ENCODE measurements at places on chromosomes 5 and 9.

- no peak for DNase-seq
Observed at GRCh38 chr9:91949392-91949945, 559 bp downstream of the ROR2 start.

DNA sequence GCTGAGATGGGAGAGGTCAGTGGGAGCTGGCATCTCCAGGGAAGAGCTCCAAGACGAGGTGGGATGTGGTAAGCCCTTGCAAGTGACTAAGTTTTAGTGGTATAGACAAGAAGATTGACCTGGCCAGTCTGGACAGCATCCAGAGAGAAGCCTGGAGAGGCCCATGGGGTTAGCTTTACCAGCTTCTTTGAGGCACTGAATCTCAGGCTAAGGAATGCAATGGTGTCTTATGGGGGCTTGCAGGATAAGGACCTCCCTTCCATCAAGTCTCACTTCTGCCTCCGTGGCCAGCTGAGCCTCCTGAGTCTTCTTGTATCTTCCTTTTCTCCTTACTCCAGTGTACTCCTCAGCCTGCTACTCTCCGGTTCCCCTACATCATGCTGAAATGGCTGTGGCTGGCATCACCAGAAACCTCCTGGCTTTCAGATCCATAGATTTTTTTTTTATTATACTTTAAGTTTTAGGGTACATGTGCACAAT lies 56.5 kb upstream of the JADE2 start:
- no peak for DNase-seq

- no peak for DNase-seq
Observed at GRCh38 chr5:147169901-147170300, 64.9 kb upstream of the STK32A start.

GRCh38 chr5:180136630-180137381 lies 65.2 kb upstream of the RNF130 start:
- no peak for DNase-seq

GRCh38 chr5:142866563-142867275 lies 96.5 kb downstream of the ARHGAP26 start:
- peak; percentile 75 for DNase-seq

DNA sequence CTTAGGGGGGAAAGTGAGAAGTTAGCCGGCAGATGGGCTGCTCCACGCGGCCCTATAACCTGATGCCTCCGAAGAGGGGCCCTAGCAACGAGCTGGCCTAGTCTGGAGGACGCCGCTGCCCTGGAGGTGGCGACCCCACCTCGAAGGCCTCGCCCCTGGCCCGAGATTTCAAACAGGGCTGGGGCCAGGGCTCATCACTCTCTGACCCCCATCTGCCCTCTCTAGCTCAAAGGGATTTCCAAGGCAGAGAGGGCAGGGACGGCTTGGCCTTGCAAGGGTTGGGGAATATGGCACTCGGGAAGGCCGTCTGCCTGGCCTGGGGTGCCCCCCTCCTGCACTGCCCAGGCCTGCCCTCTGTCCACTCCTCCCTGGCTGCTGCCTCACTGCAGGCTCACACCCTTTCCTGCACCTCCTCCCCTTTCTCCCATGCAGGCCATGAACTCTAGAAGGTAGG lies 25.5 kb upstream of the TIFAB start:
- DNase-seq: no peak

- no peak for DNase-seq
Observed at GRCh38 chr9:121893786-121894185, 199.3 kb downstream of the TTLL11 start.

- DNase-seq: no peak
Observed at GRCh38 chr5:172754596-172755356, 16.2 kb downstream of the DUSP1 start.

DNA sequence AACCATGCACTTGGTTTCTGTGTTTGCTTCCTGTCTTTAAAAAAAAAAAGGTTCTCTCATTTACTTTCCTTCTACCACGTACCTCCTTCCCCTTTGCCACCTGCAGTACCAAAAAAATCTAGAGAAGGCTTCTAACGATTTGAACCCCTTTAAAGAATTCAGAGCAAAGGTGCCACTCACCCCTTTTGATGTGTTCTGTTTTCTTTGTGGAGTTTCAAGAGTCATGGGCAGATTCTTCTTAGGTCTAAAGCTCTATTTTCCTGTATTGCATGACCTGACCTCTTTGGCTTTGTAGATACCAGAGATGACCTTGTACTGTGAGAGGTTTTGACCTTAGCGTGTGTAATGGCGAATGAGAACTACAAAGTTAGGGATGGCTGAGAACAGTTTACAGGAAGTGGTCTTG lies 29.0 kb downstream of the TXNDC8 start:
- no peak for DNase-seq

DNA sequence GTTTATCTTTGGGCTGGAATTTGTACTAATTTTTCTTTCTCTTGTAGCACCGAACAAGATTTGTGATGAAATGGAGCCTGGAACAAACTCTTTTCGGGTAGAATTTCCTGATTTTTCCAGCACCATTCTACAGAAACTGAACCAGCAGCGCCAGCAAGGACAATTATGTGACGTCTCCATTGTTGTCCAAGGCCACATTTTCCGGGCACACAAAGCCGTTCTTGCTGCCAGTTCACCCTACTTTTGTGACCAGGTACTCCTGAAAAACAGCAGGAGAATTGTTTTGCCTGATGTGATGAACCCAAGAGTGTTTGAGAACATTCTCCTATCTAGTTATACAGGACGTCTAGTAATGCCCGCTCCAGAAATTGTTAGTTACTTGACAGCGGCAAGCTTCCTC lies 27.6 kb downstream of the ZBTB43 start:
- DNase-seq: no peak

DNA sequence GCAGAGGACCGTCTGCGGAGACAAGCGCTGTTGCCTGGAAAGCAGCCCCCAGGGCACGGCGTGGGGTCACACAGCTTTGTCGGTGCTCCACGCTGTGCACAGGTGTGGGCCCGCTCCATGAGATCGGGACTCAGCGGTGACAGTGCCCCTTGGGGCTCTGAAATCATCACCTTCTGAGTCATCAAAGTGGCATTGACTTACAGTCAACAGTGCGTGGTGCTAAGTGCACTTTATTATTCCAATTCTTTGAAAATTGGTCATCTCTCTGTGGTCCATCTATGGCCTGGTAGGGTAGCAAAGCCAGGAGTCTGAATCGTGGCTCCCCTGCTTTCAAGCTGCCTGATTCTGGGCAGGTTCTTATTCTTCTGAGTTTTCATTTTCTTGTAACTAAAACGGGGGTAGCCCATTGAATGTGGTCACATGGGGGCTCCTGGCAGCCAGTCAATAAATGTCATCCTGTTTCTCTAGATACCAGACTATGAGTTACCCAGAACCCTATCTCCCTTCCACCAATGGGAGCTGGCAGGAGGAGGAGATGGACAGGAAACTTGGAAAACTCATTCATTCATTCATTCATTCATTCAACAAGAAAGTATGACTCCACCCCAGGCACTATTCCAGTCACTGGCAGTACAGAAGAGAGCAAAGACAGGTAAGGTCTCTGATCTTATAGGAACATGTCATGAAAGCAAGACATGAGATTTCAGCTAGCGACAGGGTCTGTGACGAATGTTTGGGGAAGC lies 20.3 kb upstream of the UNC5A start:
- no peak for DNase-seq

DNA sequence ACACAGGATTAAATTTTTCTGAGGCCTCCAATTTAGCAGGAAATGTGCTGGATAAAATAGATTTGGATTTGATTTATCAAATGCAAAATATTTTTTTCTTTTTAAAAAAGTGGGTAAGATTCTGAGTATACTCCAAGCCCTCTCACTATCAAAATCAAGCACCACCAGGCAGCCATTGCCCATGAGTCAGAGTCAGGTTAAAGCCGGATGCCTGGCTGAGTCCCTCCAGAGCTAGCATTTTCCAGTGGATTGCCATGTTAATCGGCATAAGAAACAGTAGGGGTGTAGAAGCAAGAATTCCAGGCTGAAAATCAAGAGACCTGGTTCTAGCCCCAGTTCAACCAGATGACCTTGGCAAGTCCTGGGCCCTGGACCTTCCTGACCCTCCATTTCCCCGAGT lies 85.3 kb downstream of the FAM114A2 start:
- no peak for DNase-seq

GRCh38 chr9:93077811-93078210 lies 18.2 kb upstream of the CARD19 start:
- DNase-seq: no peak

DNA sequence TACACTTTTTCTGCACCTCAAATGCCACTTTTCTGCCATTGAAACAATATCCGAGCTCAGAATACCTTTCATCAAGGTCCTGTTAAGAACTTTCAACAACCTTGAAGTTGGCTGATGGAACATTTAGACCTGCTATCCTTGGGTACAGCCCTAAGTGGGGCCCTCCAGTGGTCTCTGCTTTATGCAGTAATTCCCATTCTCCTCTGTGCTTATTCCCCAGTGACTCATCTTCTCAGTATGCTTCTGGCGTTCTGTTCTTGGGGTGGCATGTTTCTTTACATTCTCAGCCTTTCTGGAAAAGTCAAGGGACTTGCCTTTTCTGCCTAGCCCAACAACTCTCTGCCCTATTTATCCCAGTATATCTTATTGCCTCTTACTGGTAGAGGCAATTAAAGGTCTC lies 7.1 kb downstream of the ANP32B start:
- DNase-seq: no peak

GRCh38 chr5:1330847-1331831 lies 13.8 kb downstream of the CLPTM1L start:
- no peak for DNase-seq

DNA sequence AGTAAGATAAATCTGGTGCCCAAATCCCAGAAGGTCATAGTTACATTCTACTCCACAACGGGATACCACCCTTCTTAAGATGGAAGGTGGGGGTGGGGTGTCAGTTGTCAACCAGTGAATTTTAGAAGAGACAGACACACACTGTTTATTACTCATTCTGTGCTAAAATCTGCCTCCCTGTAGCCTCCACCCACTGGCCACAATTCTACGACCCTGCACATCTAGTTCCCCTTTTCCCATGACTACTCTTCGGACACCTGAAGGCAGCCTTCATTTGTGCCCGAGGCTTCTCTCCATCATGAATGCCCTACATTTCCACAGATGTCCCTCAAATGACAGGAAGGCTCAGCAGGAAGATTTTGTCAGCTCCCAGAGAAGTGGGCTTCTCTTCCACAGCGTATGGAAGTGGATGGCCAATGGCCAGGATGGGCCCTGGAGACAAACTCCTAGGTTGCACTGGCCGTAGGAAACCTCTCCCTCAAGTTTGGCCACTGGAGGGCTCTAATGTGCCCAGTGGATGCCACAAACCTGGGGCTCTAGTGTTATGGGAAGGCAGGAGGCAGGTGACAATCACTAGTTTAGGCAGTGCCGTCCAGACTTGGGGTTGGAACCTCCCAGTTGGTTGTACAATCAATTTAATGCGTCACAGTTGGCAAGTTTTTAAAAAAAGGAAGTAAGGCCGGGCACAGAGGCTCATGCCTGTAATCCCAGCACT lies 46.6 kb downstream of the PTPN3 start:
- peak; percentile 6 for DNase-seq

DNA sequence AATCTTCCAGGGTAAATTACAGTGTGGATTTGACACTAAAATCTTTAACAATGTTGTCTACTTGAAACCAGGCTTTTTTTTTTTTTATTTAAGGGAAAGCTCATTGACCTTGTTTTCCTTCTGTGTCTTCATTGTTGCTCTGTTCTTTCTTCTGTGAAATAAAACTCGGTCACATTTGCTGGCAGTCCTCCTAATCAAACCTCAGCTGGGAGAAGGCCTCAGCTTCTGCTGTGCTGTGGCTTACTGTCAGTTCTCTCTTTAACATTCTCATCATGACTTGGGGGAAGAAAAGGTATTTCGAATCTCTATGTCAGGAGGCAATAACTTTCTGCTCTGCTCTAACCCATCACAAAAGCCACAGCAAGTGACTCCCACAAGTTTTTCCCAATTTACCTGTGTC lies 268.9 kb downstream of the ZNF608 start:
- DNase-seq: no peak

- DNase-seq: no peak
Observed at GRCh38 chr5:87536365-87536764, 123.6 kb upstream of the CCNH start.

- DNase-seq: no peak
Observed at GRCh38 chr9:135346438-135347050, 133.0 kb upstream of the PPP1R26 start.

- no peak for DNase-seq
Observed at GRCh38 chr5:43802651-43803050, 199.7 kb downstream of the NNT start.

GRCh38 chr5:103256178-103256577 lies 2.4 kb upstream of the MACIR start:
- DNase-seq: no peak

GRCh38 chr9:114417511-114417910 lies 29.7 kb upstream of the AKNA start:
- DNase-seq: no peak

DNA sequence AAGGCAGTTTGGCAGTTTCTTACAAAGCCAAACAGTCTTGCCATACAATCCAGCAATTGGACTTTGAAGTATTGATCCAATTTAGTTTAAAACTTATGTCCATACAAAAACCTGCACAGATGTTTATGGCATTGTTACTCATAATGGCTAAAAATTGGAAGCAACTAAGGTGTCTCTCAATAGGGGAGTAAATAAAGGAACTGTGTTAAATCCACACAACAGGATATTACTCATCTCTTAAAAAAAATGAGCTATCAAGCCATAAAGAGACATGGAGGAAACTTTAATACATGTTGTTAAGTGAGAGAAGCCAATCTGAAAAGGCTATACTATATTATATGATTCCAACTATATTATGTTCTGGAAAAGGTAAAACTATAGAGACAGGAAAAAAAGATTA lies 313.6 kb upstream of the CD180 start:
- DNase-seq: no peak

GRCh38 chr9:4964540-4964939 lies 20.5 kb upstream of the JAK2 start:
- DNase-seq: no peak

- no peak for DNase-seq
Observed at GRCh38 chr5:10328323-10328722, 20.6 kb upstream of the CMBL start.

GRCh38 chr9:4465910-4466309 lies 24.4 kb upstream of the SLC1A1 start:
- no peak for DNase-seq

- no peak for DNase-seq
Observed at GRCh38 chr9:21565155-21565554, 83.0 kb upstream of the IFNE start.

- no peak for DNase-seq
Observed at GRCh38 chr5:169914766-169915165, 65.5 kb downstream of the INSYN2B start.
